GM10248 (cell line): ENCODE measurements at places on chromosomes 2 and 18.

GRCh38 chr2:144950899-144951560 is 431.1 kb upstream of the ZEB2 start:
- no peak for DNase-seq

DNA sequence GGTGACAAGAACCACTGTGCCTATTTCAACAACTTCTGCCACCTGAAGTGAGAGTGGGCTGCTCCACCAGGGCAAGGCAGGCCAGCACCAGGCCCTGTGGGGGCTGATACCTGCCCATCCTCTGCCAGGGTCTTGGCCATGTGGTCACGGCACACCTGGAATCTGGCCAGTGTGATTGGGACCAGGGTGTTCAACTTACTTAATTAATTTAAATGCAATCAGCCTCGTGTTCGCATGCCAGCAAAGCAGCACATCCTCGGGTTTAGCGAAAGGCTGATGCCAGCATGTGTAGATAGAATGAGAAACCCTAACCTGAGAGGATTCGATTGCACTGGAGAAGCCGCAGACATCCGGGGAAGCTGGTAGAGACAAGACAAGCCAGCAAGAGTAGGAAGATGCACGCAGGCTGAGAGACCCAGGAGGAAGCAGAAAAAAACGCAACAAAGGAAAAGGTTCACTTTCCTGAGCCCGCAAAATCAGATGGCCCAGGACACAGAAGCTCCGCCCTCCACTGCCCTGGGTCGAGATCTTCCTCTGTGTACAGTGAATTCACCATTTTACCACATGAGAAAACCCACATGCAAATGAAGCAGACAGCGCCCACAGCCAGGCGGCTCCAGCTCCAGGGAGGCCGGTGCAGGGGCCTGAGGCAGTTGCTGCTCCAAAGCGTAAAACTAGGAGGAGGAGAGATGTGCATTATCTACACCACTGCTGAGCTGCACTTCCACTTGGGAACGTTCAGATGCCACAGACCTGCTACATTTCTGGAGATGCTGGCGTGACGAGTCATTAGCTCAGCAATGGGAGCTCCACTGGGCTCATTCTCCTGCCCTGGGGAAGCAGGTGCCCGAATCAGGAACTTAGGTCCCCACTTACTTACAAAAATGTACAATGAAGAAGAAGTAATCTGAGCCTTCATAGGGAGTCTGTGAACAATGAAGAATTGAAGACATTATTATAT is 92.1 kb downstream of the TMEM18 start:
- peak; percentile 37 for DNase-seq

GRCh38 chr2:134416637-134417036 is 162.8 kb downstream of the MGAT5 start:
- no peak for DNase-seq

- no peak for DNase-seq
Observed at GRCh38 chr2:40531359-40531758, 79.5 kb upstream of the SLC8A1 start.

GRCh38 chr18:44452346-44452745 is 228.3 kb upstream of the SETBP1 start:
- no peak for DNase-seq

DNA sequence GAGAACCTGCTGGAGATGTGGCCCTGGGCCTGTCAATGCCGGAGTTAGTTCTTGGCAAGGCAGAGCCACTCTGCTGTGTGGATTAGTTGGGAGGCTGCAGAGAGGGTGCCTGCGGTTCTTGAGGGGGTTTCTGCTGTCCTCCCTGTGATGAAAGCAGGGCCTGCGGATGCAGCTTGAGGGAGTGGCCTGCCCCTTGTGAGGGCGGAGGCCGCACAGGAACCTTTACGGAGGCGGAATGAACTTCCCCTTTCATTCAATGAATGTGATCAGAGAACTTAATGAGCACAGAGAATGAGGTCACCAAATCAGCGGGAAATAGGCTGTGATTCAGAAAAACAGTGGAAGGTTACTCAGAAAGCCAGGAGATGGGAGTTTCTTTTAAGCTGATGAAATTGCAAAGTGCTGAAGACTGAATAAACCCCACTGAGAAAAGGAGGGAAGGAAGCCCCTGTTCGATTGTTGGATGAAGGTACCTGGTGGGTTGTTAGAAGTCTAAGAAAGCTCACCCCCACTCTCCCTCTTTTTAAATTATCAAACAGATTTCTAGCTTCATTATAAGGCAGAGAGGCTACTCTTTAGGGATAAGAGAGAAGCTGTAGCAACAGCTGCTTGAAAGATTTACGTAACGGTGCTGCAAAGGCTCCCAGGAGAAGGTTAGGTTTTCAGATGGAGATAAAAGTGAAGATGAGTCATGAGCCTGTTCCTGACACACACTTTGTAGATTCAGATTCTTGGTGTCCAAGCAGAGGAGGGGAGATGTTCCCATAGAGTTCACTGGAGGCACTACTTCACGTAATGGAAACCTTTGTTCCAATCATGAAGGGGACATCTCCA is 47.4 kb downstream of the VWA3B start:
- peak; percentile 72 for DNase-seq

GRCh38 chr2:239625971-239626734 is 225.3 kb upstream of the HDAC4 start:
- no peak for DNase-seq

- DNase-seq: no peak
Observed at GRCh38 chr2:240448387-240449274, 13.2 kb downstream of the GPC1 start.

DNA sequence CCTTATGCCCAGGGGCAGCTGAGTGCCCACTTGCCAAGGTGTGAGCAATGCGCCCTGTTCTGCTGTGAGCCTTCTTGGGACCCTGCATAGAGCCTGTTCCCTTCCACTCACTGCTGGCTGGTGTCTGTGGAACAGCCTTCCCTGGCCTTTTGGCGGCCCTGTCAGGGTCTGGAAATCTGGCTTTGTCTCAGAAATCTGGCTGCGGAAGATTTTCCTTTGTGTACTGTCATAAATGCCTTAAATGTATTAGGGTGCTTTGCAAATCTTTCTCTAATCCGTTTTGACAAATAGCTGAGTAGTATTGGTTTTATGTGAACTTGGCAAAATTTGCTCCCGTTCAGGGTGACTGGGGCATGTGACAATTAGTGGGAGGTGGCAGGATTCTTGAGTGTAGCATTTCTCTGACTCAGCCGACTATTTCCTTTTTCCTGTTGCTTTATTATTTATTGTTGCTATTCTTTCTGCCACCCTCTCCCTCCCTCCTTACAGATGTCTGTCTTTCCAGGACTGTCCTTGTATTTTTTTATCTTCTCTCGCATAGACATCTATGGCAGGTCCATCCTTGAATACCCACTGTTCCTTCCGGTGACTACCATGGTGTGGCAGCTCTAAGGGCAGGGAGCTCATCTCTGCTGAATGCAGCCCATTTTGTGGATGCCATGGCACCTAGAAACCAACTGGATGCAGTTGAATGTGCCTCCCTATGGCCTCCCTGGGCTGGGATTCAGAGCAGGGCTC is 41.8 kb downstream of the LDLRAD4 start:
- no peak for DNase-seq

GRCh38 chr2:205411558-205411957 is 270.7 kb upstream of the NRP2 start:
- DNase-seq: no peak

- peak; percentile 84 for DNase-seq
Observed at GRCh38 chr2:237744613-237745249, 53.8 kb upstream of the RBM44 start.
